ENCODE measurements at places on chromosomes 6 and 20.

GRCh38 chr6:112343977-112344376, 3.2 kb upstream of the RFPL4B start:
- no peak for DNase-seq

GRCh38 chr6:136586295-136586694, 36.1 kb upstream of the MAP7 start:
- DNase-seq, result no peak

GRCh38 chr6:34468378-34468892, 2.6 kb downstream of the PACSIN1 start:
- DNase-seq, result no peak

- peak; percentile 79 for DNase-seq
Measured at GRCh38 chr6:29723262-29723665, at the start of gene HLA-F. HLA-F (plus strand) TSS chr6:29723434; CDS start chr6:29723464, 30 bp downstream.

- no peak for DNase-seq
Measured at GRCh38 chr20:9402546-9402945, 111.8 kb upstream of the LAMP5 start.

DNA sequence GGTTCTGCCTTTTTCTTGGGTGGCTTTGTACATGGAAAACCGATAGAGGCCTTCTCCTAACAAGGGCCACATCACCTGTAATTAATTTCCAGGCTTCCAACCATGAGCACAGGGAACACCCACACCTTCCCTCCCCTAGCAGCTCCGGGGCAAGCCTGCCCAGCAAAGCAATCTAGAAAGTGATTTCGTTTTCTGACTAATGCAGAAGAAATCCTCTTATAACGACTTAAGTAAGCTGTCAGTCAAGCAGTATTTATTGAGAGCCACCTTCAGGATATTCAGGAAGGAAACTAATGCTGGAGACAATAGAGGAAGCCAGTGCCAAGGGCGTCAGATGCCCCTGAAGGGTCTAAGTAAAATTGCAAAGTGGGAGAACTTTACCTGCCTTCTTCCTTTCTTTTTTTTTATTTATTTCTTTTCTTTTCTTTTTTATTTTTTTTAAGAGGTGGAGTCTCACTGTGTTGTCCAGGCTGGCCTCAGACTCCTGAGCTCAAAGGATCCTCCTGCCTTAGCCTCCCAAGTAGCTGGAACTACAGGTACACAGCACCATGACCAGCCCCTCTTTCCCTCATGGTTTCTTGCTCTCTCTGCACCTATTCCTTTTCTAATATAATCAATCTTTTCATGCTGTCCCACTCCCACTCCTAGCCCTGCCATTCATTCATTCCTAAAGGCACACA, 67.5 kb upstream of the MBOAT1 start:
- DNase-seq, result no peak

DNA sequence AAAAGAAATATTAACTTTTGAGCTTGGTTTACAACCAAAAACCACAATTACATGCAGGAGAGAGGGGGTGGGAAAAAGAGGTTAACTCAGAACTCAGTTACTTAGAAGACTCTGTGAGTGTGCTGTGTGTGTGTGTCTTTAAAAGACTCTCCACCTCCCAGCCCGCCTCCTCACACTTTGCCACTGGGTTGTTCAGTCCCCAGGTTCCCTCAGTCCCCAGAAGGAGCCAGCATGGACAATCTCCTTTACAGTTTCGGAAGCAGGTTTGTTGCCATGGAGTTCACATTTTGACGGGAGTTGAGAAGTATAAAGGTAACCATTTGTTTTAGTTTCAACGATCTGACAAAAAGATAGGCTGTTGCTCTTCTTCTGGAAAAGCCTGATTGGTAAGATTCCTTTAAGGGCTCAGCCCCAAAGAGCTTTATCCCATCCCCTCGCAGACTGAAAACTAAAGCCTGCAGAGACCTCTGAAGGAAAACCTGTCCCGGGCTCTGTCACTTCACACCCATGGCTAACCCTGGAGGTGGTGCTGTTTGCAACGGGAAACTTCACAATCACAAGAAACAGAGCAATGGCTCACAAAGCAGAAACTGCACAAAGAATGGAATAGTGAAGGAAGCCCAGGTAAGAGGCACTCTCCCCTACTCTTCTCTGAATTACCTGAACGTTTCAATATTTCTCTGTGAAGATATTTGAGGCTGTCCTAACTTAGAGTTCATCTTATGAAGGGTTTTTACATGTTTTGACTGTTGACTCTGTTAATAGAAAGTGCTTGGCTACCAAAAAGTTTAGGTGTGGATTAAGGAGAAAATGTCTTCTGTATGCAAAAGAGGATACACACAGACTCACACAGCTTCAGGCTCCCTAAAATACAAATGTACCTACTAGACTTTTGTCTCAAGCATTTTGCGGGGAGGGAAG, at the start of gene SPTLC3:
SPTLC3 (plus strand) TSS at position 212 of the 921 bp plus-strand sequence; CDS start at position 508, 296 bp downstream.
- no peak for DNase-seq

DNA sequence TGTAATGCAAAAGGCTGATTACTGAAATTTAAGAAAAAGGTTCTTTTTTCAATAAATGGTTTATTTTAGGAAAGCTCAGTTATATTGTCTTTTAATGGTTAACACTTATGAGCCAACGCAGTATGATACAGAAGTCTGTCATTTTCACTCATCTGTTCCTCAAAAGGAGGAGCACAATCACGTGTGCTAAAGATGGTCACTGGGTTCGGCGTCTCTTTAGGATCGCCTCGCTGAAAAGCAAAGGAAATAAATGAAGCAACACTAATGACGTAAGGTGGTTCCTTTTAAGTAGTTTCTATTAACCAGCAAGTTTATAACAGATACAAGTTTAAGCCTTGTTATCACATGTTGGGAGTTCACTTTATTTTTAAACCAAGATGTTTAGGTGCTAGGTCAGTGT, 125.7 kb downstream of the MAP3K4 start:
- no peak for DNase-seq

DNA sequence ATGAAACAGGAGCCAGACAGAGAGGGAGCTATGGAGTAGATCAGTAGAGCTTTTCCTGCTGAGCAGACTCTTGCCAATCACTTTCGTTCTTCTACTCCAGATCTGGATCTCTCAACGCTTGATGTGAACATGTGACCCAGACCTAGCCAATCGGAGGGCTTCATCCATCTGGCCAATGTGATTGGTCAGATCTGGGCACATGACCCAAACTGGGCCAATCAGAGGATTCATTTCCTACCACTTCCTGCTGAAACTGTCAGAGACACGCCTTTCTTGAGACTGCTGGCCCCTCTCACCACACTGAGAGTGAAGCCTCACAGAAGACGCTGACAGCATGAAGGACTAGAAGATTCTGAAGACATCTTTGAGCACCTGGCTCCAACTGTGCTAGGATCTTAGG, 44.2 kb upstream of the ZMYND8 start:
- DNase-seq, result no peak

DNA sequence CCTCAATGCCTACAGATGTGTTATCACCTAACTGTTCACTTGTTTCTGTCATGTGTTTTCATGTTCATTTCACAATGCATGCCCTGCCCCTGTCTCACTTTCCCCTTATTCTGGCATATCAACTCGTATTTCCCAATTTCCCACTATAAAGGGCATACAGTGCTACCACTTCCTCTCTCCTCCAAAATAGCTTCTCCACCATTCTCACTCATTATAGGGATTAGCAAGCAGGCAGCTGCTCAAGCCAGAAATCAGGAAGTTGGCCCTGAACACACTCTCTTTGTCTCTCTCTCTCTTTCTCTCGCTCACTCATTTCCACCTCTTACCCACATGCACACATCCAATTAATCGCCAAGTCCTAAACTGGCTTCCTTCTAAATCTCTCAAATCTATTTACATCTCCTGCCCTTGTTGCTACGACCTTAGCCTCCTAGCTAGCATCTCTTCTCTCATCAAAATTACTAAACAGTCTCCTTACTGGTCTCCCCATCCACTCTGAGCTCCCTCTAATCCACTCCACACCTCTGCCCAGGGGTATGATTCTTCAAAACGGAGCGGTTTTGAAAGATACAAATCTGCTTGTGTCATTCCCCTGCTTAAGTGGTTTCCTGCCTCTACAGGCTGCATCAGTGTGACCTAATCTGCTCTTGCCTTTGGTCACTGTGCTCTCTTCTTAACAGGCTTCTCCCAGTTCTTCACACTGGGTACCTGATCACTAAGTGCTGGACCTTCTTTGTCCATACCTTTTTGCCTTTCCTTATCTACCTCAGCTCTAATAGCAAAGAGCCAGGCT, 196.2 kb downstream of the BTBD9 start:
- no peak for DNase-seq

- DNase-seq, result no peak
Measured at GRCh38 chr6:113147544-113147943, 709.6 kb upstream of the MARCKS start.

DNA sequence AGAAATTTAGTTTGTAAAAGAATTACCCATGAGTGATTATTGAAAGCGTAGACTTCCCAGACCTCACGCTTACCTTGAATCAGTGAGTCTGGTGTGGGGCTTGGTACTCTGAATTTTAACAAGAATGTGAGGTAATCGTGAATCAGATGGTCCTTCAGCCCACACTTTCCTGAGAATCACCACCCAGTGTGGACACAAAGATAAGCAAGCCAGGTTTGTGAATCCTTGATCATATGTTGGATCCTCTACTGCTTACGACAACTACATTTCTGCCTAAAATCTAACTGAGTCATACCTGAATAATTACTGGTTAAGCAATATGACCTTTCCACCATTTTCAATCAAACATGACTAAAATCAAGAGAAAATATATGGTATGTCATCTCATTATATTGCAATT, 589.3 kb downstream of the TFAP2A start:
- DNase-seq, result no peak

- DNase-seq, result no peak
Measured at GRCh38 chr20:39270837-39271604, 308.9 kb downstream of the DHX35 start.

DNA sequence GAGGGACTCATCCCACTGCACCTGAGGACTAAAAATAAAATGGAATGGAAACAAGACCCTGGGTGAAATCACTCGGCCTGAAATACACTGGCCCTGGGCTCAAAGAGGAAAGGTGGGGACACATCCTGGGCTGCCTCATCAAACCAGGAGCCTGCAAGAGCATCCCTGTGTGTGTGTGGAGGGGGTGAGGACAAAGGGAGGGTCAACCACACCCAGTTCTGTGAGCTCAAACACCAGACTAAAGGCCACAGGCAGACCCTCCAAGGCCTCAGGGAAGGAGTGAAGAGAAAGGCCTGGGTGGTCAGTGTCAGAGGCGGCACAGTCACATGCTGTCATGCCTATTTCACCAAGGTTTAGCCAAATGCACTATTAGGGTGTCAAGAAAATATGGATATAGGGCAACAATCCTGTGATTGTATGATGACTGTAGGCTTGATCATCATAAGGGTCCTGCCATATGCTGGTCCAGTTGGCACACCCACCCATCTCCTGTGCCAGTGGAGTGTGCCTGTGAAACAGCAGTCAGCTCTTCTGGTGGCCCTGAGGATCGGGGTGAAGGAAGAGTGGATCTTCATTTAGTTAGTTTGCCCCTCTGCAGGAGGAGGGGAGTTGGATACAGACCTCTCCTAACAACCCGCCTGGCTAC, 28.9 kb downstream of the SRSF3 start:
- no peak for DNase-seq

DNA sequence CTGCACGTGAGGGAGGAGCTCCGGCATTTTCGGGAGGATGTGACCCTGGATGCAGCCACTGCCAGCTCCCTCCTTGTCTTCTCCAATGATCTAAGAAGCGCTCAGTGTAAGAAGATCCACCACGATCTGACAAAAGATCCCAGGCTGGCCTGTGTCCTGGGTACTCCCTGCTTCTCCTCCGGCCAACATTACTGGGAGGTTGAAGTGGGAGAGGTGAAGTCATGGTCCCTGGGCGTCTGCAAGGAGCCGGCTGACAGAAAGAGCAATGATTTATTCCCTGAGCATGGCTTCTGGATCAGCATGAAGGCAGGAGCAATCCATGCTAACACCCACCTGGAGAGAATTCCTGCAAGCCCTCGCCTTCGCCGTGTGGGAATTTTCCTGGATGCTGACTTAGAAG, 2.8 kb downstream of the RFPL4B start:
- DNase-seq, result no peak

GRCh38 chr6:27293436-27294098, 18.5 kb downstream of the POM121L2 start:
- no peak for DNase-seq

- no peak for DNase-seq
Measured at GRCh38 chr20:32404017-32404416, 45.9 kb downstream of the ASXL1 start.

DNA sequence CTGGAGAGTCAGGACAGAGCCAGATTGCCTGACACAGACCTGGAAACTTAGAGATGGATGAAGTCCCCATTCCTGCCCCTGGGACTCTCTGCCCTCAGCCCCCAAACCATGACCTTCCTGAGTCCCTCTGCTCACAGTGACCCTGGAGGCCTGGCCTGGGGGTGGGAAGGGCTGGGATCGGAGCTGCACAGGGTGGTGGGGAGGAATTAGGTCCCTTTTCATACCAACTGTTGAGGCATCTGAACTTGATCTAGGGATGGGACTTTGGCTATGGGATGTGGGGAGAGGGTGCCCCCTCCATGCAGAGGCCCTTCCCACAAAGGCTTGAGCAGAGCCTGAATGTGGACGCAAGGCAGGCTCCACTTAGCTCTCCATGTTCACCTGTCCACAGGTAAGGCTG, 144.1 kb downstream of the MRPL14 start:
- DNase-seq, result no peak

- no peak for DNase-seq
Measured at GRCh38 chr6:15243910-15244619, 1.8 kb upstream of the JARID2 start.

DNA sequence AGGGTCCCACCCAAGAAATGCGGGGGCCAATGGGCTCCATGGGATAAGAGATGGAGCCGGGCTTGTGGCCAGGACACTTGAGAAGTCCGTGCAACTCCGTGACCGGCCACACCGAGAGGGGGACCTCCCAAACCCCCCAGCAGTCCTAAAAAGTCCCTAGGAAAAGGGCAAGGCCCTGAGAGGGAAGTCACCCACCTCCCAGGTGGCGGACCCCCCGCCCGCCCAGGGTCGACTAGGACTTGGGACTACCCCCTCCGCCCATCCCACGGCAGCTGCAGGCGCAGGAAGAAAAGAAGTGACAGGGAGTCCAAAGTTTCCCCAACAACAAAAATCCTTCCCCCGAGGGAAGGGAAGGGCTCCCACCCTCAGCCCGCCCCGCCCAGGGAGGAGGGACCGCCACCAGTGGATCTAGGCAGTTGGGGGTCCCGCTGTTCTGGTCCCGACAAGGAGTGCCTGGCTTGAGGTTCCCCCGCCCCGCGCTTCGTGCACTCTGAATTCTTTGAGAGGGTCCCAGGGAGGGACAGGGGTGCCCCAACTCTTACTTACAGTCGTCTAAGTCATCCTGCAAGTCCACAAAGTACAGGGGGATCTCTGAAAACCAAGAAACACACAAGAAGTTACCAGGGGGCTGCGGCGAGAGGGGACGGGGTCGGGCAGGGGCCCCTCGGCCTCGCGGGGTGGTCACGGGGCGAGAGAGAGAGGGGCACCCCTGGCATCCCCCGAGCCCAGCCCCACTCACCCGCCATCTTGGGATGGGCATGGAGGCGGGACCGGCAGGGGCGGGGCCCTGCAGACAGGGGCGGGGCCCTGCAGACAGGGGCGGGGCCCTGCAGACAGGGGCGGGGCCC, 611 bp upstream of the RAB22A start:
- DNase-seq, result peak; percentile 71
